Stimulated activated CD8-positive, alpha-beta memory T cell treated with anti-CD3 and anti-CD28 coated beads, Interleukin-4, amount 100 ng/mL, for 1 hour (primary cell): ENCODE measurements at places on chromosomes 4 and X.

DNA sequence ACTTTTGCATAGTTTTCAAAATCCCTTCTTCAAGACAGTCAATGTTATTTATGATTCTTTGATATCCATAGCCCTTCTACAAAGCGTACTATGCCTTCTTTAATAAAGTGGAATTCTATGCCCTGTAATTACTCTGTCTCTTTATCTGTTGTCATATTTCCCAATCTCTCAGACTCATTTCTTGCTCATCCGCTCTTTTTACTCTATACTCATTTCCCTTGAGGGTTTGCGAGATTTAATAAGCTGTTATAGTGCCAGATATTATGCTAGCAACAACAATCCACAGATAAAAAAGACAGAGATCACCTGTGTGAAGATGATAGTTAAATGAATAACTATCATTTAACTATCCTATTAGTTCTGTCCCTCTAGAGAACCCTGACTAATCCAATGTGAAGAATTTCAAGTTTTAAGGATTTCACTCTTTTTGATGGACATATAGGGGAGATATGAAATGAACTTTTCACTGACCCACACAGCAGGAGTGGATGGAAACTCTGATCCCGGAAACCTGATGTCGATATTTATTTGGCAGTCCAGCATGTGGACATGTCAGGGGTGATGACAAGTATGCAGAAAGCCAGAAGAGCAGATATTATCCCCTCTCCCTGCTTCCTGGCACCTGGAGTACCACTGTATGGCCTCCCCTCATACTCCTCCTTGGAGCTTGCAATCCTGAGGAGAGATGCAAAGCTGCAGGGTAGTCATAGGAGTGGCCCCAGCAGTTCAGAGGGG, 49.7 kb downstream of the TMEM156 start:
- no peak for DNase-seq

- DNase-seq: no peak
Measured at GRCh38 chr4:26763648-26764047, 97.0 kb upstream of the STIM2 start.

GRCh38 chr4:11286533-11286932, 142.2 kb downstream of the HS3ST1 start:
- DNase-seq: no peak

DNA sequence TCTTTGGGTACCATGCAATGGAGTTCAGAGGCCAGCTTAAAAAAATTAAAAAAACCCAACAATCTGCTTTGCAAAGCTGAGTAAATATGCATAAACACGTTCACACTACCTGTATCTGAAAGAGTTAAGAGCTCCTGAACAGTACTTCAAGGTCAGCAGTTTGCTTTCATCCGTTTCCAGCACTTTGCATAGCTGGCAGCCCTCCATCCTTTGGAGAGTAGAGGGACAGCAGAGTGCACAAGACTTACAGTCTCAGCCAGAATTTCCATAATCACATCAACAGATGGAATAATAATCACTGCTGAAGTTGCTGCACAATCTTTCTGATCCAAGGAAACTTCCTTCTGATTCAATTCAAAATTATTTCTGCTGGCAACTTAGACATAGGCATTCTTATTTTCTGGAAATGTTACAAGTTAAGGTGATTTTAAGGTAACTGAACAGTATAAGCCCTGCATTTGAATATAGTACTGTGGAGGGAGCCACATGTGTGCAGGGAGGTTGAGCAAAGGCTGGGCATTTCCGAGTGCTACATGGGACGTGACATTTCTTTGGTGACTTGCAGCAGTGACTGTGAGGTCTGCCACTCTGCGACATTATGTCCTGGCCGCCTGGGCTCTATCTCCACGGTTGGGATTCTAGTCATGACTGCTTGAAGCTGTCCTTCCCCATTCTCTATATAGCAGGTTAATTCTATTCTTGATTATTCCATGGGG, 73.5 kb upstream of the EMCN start:
- DNase-seq: no peak

DNA sequence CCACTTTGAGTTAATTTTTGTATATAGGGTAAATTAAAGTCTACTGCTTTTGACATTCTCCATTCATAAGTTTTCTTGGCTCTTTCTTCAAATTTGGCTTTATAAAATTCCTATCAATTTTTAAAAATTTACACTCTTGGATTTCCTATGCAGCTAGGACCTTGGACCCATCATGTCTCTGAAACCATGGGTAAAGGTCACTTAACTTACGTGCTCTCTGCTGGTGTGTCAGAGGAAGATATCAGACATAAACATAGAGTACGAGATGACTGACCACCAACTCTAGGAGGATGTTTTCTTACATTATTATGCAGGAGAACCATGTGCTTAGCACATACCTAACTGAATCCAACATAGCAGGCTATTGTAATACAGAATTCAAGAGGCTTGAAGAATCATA, 62.5 kb upstream of the C1GALT1C1 start:
- no peak for DNase-seq

- DNase-seq: no peak
Measured at GRCh38 chr4:159594576-159594975, 491.7 kb downstream of the RAPGEF2 start.

DNA sequence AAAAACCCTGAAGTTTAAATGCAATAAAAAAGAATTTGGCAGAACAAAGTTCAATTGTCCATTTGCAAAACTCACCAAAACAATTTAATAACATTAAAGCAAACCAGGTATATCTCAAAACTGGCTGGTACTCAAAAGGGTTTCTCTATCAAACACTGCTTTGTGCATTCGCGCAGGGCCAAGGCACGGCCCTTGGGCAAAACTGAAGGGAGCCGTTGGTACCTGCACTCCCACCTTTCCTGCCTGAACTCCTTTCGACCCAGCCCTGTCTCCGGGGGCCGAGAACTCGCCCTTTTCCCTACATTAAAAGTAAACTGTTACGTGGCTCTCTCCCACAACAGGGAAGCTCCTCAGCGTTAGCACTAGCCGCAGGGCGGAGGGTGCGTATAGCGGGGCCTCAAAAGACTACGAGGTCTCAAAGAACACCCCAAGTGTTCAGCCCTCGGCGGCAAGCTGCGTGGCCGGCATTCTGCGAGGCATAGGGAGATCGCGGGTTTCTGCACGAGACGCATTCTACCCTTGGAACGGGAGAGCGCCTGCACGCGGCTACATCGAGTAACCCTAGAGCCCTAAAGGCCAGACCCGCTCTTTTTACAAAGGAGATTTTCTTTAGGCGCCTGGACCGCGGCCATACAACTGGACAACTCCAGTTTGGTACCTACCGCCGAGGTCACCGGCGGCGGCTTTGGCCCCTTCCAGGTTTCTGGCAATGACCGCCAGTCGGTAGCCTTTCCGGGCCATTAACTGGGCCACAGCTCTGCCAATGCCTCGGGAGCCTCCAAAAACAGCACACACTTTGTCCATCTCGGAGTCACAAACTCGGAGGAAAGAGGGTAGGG, 550 bp downstream of the CBR4 start:
- peak; percentile 27 for DNase-seq

DNA sequence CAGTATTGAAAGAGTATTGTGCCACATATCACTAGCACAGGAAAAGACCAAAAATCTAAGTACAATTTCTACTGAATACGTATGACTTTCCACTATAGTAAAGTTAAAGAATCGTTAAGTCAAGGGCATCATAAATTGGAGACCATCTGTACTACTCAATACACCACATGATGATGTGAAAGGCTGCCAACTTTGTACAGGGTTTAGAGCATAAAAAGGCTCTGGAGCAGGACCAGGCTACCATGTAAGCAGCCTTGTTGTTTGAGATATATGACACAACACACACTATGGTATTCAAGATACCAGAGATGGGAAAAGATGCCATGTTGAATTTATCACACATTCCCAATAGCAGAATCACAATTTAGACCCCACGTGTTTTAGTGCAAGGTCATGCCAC, 294.9 kb upstream of the TRPC5 start:
- DNase-seq: no peak

DNA sequence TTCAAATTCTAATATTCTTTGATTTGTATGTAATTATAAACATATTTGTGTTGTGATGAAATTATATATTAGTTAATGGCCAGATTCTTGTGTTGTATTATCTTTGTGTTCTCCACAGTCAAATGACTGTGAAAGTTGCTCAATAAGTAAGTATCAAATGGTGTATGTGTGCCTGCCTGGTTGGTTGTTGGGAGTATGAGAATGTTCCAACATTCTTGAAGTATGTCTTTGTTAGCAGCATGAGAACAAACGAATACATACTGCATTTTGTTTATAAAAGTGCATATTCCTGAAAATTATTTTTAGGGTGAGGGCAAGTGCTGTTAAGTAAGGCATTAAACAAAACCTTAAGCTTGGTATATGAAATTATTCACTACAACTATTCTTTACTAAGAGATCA, 16.2 kb downstream of the ARHGEF38 start:
- no peak for DNase-seq

GRCh38 chrX:31747411-31747810, 675.6 kb upstream of the FTHL17 start:
- no peak for DNase-seq

DNA sequence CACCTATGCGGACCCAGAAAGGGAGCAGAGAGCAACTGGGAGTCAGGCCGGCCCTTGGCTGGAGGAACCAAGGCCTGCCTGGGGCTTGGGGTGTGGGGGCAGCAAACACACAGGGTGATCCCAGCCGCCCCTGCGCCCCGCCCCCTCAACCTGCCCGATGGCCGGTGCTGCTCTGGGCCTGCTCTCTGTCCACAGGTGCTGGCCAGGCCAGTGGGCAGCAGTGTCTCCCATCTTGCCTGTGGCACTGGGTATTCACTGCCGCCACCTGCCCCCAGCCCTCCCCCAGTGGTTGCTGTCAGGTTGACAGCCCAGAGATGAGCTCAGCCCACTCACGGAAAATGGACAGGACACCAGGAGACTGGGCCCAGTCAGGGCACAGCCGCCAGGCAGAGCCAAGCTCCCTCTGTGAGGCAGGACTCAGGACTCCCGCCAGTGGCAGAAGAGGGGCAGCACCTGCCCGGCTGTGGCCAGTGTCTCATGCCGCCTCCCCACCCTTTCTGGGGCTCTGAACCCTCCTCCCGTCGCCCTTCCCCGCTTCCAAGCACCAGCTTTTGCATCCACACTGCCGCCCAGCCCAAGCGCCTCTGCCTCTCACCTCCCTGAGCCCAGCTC, 4.7 kb downstream of the NKX1-1 start:
- DNase-seq: no peak

DNA sequence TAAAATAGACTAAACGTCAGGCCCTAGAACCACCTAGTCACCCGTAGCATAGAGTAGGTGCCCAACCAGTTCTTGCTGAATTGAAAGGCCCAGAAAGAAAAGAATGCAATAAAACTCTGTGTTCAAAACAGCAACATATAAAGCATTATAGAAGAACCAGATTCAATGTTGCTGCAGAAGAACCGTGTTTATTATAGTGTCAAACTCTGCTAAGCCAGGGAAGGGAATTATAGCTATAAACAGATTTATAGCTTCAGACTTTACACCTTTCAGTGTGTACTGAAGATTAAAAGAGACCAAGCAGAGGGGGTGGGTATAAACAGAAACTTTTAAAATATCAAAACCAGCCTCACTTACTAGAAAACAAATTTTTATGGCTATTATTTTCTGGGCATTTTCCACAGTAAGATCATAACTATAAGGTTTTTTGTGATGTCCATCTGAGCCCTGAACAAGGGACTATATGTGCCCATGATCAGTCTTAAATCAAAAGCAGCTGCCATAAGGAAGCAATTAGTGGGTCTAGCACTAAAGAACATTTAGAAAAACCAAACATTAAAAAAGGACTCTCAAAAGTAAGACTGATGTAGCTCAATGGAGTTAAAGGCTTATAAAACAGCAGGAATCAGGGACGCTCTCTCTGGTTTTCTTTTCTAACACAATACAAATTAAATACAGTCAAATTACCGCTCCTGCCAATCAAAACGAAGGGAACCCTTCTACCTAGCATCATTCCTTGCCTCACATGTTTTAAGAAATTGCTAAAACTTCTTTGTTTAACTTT, 219.7 kb upstream of the ETNPPL start:
- DNase-seq: no peak

- no peak for DNase-seq
Measured at GRCh38 chr4:171727185-171727584, 86.0 kb upstream of the GALNTL6 start.

- no peak for DNase-seq
Measured at GRCh38 chr4:86950831-86951525, 16.2 kb downstream of the AFF1 start.

DNA sequence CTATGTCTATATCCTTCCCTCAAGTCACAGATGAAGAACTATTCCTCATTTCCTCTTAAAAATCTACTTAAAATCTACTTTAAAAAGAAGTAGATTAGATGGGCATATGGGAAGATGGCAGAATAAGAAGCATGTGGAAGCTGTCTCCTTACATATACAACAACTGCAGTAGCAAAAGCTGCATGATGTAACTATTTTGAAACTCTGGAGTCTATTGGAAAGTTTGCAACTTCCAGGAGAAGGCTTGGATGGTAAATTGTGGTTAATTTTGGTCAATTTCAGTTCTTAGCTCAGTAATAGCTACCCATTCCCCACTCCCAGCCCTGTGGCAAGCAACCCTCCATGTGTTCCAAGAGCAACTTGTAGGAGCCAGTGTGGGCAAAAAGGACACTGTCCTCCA, 36.9 kb downstream of the MORC4 start:
- no peak for DNase-seq

DNA sequence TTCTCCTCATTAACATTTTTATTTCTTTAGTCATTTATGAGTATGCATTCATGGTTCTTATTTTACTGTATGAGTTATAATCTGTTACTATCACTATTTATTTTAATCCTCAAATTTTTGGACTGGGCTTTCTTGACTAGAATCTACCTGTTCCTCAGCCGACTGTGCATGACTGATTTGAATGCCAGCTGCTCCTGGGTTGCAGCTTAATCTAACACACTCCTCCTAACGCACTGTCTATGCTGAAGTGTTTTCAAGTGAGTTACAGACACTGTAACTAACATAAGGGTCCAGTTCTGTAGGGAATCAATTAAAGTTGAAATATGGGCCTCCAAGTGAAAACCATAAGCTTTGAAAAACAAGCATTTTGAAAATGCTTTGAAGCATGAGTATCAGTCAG, 137.4 kb upstream of the ARSJ start:
- DNase-seq: no peak

DNA sequence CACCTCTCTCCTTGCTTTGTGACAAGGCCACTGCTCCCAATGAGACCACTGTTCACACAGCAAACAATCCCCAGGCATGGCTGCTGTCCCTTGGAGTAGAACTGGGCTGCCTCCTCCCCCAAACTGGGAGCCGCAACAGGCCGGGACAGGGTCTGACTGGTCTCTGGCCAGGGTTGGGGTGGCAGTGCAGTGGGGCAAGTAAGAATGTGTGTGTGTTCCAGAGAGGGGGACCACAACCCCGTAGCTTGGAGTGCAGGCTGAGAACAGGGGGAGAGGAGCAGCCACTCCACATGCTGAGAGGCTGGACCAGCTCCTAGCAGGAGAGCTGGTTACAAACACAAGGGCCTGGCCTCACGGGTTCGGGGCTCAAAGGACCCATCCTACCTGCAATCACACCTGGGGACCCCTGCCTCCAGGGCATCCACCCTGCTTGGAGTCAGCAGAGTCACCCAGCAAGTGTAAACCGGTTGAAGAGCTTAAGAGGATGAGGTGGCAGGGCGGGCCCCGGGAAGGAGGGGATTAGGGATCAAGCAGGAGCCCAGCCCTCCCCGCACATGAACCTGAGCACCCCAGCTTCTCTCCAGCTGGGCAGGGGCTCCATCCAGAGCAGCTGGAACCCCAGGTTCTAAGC, 3.8 kb upstream of the ZNF185 start:
- no peak for DNase-seq

- no peak for DNase-seq
Measured at GRCh38 chrX:25017667-25018247, 2.0 kb upstream of the ARX start.
